ENCODE measurements at places on chromosomes 13 and 19.

- no peak for DNase-seq
Measured at GRCh38 chr13:90070362-90070761, 1277.1 kb upstream of the MIR17HG start.

- DNase-seq, result no peak
Measured at GRCh38 chr13:26983543-26984320, 187.9 kb downstream of the USP12 start.

GRCh38 chr13:73250061-73250460 lies 191.3 kb downstream of the KLF5 start:
- DNase-seq, result no peak

GRCh38 chr13:80463673-80464352 lies 122.9 kb upstream of the SPRY2 start:
- DNase-seq, result no peak

GRCh38 chr19:5507065-5507909 lies 52.1 kb downstream of the ZNRF4 start:
- DNase-seq, result no peak

- DNase-seq, result no peak
Measured at GRCh38 chr19:3642987-3643673, 16.5 kb upstream of the CACTIN start.

GRCh38 chr13:20787180-20787579 lies 13.4 kb upstream of the EEF1AKMT1 start:
- no peak for DNase-seq

DNA sequence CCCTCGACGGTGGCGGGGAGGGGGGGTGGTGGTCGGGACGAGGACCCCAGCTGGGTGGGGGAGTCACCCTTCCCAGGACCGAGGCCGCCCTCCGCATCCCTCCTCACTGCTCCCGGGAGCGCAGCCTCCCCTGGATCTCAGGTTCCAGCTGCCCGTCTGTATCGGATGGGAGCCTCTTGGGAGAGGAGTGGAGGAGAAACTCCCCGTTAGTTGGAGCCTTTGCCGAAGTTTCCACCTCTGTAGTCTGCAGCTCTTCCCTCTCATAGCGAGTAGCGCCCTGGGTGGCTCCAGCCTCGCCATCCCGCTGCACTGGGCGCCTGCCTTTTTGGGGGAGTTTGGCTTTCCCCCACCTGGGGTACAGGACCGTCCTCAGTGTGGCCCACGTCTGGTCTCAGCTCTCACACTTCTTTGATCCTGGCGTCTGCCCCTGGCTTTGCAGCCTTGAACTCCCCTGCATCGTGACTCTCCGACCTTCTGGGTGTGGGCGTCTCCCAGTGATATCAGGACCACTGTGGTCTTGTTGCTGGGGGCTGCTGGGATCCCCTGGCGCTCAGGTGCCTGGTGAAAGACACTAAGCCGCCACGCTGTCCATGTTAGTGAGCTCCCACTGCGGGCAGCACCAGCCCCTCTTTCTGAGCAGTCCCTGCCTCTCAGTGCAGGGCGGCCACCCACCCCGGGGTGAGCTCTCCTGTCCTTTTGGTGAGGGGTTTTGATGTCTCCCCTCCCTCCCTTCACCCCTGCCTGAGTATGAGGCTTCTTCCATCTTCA lies 1.1 kb downstream of the CNOT3 start:
- no peak for DNase-seq

DNA sequence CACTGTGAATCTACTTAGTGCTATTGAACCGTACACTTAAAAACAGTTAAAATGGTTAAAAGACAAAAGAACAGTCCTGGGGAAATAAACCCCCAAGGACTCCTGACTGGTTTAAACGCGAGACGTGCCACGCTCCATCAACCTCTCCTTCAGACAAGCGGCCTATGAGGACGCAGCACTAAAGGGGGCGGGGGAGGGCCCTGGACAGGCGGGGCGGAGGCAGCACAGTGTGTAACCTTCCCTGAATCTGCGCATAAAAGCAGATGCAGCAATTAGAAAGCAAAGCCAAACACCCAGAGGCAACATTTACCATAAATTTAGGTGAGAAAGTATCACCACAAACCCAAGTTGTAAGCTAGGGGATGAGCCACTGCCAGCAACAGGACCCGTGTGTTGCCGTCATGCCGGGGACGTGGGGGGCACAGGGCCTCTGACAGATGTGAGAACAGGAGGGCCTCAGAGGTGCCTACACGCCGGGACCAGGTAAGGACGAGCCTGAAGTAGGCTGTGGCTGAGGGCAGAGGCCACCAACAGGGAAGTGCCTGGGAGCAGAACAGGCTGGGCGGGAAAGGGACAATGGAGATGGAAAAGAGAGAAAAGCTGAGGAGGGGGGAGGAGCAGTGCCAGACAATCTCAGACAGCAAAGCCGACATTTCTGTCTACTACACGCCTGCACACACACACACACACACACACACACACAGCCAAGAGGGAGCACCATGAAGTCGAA lies 15.3 kb upstream of the ADPRHL1 start:
- DNase-seq, result no peak

DNA sequence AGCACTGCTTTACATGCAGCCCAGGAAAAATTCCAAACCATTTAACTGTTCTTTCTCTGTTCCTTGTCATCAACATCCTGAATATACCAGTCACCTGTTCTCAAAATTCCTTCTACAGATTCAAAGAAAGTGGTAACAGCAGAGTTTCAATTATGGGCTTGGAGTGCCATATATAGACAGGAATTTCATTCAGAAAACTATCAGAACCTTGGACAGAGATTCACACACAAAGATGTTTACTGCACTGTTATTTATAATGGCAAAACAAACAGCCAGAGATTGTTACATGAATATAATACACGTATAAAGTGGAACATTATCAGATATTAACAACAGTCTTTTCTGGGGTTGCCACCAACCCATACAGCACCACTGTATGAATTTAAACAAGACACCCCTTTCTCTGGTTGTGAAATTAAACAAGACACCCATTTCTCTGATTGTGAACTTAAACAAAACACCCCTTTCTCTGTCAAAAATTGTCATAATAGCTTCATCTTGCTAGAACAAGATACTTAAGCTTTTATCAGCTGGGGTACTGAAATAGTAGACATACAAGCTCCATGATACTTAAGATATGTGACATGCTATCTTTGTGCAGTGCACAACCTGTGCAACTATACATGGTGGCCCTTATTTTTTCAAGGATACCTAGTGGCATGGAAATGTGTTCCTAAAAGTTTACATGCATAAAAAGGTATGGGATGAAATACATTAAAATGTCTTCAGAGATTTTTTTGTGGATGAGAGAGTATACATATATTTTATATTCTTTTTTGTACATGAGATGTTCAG lies 12.6 kb downstream of the CACNA1A start:
- no peak for DNase-seq

- DNase-seq, result no peak
Measured at GRCh38 chr13:114296448-114296847, 15.0 kb downstream of the UPF3A start.

- DNase-seq, result no peak
Measured at GRCh38 chr13:35984776-35985453, 146.3 kb downstream of the DCLK1 start.

DNA sequence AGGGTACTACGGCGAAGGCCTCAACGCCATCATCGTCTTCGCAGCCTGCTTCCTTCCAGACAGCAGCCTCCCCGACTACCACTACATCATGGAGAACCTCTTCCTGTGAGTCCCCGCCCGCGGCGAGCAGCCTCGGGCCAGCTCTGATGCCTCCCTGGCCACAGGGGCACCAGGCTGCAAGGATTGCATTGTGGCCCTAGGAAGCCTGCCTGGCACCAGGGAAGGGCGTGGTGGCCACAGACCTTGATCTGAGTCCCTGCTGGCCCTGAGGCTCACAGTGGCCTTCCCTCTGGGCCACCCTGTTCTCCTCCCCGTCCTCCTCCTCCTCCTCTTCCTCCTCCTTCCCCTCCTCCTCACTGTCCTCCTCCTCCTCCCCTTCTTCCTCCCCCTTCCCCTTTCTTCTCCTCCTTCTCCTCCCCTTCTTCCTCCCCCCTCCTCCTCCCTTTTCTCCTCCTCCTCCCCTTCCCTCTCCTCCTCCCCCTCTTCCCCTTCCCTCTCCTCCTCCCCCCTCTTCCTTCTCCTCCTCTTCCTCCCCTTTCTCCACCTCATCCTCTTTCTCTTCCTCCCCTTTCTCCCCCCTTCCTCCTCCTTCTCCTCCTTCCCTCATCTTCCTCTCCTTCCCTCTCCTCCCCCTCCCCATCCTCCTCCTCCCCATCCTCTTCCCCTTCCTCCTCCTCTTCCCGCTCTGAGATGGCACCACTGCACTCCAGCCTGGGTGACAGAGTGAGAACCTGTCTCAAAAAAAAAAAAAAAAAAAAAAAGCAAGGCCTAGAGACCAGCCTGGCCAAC lies 24.4 kb upstream of the NMRK2 start:
- DNase-seq, result no peak

DNA sequence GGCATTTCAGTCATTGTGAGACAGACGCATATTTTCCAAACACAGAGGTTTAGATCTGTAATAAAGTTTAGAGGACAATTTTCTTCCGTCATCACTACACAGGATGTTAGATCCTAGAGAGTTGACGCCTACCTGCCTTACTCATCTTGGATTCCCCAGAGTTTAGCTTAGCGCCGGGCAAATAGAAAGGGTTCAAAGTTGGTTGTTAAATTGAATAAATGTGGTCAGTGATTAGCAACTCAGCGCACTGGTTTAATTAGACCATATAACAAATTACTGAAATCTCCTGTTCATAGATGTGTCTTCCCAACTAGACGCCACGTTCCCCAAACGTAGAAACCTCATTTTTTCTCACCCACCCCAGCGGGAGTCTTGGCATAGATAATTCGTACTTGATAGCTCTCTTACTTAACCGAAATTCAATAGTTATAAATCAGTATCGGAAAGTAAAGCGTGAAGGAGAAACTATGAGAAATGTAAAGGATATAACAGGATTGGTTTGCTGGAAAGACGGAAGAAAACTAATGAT lies 726 bp upstream of the UFM1 start:
- DNase-seq, result peak; percentile 36

DNA sequence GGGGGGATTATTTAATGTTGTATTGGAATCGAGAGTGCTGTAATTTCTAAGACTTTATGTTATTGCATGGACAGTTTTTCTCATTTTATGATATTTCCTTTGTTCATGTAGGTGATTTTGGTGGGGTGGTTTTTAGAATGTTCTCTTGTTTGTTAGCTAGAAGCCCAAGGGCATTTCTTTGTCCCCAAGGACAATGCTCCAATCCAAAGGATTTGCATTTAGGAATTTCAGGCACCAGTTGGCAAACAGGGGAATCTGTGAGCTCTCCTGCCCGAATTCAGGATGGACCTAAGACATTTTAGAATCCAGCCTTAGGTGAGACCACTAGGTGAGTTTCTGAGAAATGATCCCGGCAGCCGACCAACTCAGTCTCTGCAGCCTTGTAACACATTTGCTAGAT lies 324.9 kb downstream of the KCNRG start:
- no peak for DNase-seq

DNA sequence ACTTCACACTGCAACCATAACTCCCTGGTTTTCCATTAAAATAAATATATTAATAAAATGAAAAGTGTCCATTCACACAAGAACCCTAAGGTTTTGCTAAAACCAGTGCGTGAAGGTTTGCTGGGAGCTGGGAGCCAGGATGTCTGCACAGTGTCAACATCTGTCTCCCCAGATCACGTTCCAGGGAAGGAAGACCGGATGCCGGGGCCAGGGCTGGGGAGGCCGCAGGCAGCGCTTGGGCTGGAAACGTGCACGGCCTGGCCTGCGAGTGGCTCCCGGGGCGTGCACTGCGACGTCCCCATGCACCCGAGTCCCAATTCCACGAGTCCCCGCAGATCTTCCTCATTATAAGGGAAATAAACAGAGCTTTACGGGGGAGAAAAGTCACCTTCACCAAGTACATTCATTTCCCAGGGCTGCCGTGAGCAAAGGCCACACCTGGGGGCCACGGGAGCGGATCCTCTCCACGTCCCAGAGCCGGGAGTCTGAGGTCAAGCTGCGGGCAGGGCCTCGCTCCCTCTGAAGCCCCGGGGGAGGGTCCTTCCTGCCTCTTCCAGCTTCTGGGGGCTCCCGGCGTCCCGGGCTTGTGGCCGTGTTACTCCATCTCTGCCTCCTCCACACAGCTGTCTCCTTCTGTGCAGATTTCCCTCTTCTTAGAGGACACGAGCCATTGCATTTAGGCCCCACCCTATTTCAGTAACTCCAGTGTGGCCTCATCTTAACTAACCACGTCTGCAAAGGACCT lies 12.8 kb downstream of the SHC2 start:
- no peak for DNase-seq

DNA sequence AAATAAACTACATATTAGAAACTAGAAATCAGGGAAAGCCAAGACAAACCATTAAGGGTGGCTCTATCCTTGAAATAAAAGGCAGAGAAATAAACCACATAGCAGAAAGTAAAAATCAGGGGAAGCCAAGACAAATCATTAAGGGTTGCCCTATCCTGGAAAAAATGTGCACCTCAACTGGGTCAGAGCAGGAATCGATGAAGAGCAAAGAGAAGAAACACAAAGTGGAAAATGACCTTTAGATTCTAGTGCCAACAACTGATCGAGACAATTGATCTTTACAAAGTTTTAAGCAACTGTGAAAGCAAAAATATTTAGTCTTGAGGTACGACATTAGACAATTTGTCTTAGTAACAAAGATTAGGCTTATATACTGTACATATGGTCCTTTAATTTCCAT lies 26.6 kb downstream of the KLF12 start:
- no peak for DNase-seq

DNA sequence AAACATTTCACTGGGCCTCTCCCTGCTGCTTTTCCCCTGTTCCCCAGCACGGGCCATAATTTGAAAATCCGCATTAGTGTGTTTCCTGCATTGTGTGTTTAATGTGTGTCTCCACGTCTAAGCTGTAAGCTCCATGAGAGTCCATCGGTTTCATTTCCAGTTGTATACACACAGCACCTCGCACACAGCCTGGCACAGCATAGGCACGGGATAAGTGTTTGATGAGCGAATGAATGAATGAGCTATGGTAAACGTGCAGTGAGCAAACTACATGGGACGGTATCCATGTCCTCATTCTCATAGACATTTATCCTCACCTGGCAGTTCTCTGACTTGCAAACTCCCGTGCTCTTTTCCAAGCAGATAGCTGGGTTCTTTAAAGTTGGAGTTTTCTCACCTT lies 106.1 kb downstream of the RAB20 start:
- no peak for DNase-seq

DNA sequence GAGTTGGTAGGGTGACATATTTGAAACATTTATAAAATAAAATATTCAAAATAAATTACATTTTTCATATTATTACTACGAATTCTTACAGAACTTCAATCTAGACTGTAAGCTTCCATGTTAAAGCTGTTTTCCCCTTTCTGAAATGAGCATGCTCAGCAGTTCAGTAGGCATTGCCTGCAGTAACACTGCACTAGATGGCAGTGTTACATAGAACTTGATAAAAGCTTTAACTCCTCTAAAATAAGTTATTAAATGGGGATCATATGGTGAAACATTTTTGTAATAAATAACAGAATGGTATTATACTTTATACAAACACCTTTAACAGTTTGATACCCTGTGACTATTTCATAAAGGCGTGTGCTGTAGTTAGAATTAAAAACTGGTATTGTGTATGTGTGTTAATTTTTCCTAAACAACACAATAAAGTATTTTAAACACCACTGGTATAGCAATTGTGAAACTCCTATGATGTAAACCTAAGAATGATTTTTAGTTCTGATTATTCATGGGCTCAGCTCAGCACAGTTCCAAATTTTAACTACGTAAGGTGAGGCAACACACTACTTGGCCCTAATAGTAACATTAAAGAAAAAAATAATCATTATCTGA lies 11.6 kb upstream of the GPR18 start:
- DNase-seq, result peak; percentile 63

Measured in fibroblast of skin of right quadriceps (primary cell).